ENCODE measurements at places on chromosomes 12 and 14.

GRCh38 chr14:102545461-102546265, 36.1 kb upstream of the ANKRD9 start:
- peak; percentile 65 for DNase-seq

GRCh38 chr12:54975875-54976274, 8.7 kb downstream of the TESPA1 start:
- DNase-seq, result no peak

- peak; percentile 59 for DNase-seq
These were observed 20.6 kb downstream of the SPX start for GRCh38 chr12:21546716-21547115.

GRCh38 chr12:94621662-94622359, 28.5 kb downstream of the TMCC3 start:
- DNase-seq, result peak; percentile 44

- no peak for DNase-seq
These were observed 42.7 kb downstream of the SUSD6 start for GRCh38 chr14:69654116-69654515.

GRCh38 chr12:90410962-90411361, 544.0 kb downstream of the CCER1 start:
- no peak for DNase-seq

DNA sequence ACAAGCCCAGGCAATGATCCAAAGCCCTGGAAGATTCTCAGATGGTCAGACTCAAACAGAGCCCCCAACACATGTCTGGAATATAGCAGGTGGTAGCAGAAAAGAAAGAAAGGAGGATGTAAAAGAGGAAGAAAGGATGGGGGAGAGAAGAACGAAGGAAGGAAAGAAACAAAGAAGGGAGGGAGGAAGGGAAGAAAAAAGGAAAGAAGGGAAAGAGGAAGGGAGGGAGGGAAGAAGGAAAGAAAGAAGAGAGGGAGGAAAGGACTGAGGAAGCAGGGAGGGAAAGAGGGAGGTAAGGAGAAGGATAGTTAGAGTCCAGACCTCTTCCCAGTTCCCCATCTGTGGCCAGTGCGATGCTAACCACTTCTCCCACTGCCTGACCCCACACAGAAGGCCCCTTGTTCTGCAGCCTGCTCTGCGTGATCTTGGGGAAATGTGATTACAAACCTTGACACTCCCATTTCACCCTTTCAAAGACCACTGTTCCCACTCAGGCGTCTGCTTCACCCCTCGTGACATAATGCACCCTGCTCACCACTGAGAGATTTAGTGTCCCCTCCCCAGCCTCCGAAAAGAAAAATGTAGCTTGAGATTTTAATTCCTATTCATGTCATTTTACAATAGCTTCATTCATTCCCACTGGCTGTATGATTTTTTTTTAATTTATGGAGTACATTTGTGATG, 357.9 kb downstream of the BCL11B start:
- no peak for DNase-seq

- DNase-seq, result no peak
These were observed 26.8 kb downstream of the LRIG3 start for GRCh38 chr12:58893495-58893894.

GRCh38 chr12:66025477-66025876, 105.1 kb downstream of the LLPH start:
- peak; percentile 59 for DNase-seq

- no peak for DNase-seq
These were observed 934.4 kb downstream of the FLRT2 start for GRCh38 chr14:86464341-86464740.

DNA sequence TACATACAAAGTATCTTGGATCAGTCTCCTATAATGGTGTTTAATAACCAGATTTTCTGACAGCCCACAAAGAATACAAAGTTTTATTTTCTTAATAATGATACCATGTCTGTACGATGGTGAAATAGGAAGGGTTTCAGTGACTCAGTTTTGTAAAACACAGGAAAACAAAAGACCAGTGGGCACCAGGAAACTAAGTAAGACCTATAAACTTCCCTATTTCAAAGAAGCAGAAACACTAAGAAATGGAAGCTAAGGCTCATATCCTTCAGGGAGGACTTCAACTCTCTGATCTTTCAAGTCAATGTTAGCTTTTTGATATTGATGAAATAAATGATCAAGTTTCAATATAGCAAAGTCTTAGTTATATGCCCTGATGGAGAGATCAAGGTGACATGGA, 196.0 kb downstream of the DUSP6 start:
- no peak for DNase-seq

- peak; percentile 81 for DNase-seq
These were observed 44.0 kb upstream of the SINHCAF start for GRCh38 chr12:31369712-31370521.

DNA sequence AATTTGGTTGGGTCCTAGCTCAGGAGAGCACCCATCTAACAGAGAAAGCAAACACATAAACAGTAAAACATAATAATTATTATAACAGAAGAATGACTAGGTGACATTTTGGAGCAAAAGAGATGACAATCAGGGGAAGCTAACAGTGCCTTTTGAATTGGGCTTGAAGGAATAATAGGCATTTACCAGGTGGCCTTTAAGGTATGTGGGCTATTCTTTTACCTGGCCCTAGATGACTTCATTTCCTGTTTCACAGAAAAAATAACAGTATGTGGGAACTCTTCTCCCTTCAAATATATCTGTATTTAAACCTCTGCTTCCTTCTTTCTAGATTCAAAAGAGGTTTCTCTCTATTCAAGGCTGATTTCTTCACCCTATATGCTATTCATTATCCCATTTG, 3.8 kb downstream of the IRAK4 start:
- no peak for DNase-seq

GRCh38 chr12:114668886-114669288, 15.1 kb downstream of the TBX3 start:
- DNase-seq, result no peak

DNA sequence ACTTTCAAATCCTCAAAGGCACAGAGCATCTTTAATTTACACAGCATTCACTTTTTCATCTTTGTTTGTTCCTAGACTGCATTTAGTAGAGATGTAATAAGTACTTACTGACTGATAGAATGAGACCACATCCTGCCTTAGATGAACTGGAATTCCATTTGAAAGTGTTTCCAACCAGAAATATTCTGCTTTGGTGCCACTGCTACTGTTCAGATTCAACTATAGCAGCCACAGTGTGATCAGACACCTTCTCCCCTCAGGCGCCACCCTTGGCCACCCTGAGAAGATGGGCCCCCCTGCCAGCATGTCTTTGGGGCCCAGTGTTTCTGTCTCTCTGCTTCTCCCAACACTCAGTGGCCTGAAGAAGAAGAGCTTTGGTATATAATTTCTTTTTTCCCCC, 449.1 kb downstream of the RAD51B start:
- DNase-seq, result peak; percentile 50

GRCh38 chr14:90295870-90296516, 35.7 kb downstream of the NRDE2 start:
- DNase-seq, result no peak

DNA sequence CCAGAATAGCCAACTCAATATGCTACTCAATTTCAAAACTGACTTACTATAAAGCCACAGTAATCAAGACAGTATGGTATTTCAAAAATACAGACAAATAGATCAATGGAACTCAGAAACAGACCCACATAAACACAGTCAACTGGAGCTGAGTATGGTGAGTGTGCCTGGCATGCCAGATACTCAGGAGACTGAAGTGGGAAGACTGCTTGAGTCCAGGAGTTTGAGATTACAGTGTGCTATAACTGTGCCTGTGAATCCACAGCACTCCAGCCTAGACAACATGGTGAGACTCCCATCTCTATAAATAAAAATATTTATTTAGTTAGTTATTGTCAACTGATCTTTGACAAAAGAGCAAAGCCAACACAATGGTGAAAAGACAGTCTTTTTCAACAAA, 81.8 kb downstream of the NUMB start:
- DNase-seq, result no peak

DNA sequence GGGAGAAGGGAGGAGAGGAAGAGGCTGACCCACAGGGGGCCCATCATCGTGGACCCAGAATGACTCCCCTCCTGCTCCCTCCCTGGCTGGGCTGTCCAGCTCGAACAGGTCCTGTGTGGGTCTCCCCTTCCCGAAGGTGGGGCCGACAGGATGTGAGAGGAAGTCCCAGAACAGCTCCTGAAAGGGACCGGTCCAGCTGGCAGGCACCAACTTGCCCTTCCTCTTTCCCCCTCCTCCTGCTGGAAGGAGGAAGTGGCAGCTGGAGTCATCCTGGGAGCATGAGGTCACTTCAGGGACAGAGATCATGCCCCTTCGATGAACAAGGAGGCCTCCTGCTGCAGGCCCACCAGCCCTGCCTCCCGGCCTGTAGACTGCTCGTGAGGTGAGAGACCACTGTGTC, 35.0 kb upstream of the BEGAIN start:
- DNase-seq, result no peak

DNA sequence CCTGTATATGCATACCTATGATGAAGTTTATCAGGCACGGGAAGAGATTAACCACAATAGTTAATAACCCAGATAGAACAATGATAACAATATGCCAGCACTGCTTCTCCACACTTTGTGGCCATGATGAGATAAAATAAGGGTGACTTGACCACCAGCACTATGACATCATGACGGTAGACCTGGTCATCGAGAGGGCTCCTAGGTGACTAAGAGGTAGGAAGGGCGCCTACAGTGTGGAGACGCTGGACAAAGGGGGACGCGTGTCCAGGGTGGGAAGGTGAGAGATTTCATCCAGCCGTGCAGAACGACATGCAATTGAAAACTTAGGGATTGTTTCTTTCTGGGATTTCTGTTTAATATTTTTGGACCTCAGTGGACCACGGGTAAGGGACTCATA, 221.8 kb upstream of the RTL1 start:
- DNase-seq, result no peak

DNA sequence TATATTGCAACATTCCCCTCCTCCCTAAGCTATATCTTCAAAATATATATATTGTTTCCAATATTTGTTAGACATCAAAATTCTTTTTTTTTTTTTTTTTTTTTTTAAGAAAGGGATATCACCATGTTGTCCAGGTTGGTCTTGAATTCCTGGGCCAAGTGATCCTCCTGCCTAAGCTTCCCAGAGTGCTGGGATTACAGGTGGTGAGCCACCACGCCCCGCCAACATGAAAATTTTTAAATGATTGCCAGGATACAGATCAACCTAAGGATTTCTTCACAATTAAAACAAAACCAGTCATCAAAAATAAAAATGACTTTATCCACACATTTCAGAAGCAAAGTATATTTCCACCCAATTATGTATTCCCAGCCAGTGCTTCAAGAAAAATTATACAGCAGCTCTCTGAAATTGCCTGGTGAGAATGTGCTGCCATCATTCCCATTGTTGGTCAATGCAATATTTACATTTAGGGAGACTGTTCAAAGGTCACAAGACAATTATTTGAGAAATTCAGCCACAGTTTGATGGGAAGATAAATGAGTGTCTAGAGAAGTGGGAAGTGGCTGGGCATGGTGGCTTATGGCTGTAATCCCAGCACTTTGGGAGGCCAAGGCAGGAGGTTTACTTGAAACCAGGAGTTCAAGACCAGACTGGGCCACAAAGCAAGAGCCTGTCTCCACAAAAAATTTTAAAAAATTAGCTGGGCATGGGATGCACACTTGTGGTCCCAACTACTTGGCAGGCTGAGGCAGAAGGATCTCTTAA, 141.7 kb upstream of the AMIGO2 start:
- DNase-seq, result no peak

- no peak for DNase-seq
These were observed 170.1 kb upstream of the AMIGO2 start for GRCh38 chr12:47249719-47250357.

DNA sequence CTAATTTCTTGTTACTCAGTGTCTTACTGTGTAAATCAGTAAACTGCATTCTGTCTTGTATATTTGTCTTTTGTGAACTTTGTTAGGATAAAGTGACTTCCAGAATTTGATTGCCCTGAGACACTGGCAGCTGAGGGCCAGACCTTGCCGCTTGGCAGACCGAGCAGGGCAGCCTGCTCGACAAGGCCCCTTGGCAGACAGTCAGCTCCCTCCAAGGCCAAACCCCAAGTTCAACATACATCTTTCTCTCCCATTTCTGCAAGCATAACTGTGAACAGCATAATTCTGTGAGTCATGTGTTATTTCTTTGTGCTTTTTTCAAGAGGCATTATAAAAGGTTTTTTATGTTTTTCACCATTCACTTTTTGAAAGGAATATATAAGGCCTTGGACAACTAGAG, 39.2 kb upstream of the BMAL2 start:
- no peak for DNase-seq

GRCh38 chr12:72472350-72472749, 200.2 kb downstream of the TRHDE start:
- DNase-seq, result no peak

DNA sequence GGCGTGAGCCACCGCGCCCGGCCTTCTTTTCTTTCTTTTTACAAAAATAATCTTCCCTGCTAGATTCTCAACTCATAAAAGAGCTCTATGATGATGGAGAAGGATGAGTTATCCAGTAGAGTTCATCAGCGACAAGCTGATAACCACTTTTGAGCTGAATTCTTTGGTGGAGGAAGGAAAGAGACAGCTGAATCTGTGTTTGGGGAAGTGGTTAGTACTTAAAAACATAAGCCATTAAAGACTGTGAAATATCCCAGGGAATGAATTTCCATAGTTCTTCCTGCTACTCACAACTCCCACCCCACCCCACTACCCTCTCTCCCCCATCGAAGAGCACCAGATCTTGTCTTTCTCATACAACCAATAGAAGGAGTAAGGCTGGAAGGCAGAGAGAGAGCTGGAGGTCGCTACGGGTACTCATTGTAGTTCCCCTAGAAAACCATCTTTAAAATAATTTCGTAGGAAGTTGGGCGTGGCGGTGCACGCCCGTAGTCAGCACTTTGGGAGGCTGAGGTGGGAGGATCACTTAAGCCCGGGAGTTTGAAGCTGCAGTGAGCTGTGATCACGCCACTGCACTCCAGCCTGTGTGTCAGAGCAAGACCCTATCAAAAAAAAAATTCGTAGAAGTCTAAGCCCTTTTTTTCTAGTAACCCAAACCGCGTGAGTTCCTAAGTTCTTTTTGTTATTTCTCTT, 647 bp upstream of the ESPL1 start:
- no peak for DNase-seq

DNA sequence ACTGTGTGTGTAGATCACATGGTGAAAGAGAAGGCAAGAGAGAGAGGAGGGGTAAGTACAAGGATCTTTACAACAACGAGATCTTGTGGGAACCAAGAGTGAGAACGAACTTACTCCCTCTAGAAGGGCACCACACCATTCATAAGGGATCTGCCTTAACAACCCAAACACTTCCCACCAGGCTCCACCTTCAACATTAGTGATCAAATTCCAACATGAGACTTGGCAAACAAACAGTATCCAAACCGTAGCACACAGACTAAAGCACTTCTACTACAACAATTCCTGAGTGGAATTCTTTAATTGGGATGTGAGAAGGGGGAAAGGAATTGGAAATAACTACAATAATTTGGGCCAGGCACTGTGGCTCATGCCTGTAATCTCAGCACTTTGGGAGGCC, 35.0 kb upstream of the ESR2 start:
- DNase-seq, result no peak

DNA sequence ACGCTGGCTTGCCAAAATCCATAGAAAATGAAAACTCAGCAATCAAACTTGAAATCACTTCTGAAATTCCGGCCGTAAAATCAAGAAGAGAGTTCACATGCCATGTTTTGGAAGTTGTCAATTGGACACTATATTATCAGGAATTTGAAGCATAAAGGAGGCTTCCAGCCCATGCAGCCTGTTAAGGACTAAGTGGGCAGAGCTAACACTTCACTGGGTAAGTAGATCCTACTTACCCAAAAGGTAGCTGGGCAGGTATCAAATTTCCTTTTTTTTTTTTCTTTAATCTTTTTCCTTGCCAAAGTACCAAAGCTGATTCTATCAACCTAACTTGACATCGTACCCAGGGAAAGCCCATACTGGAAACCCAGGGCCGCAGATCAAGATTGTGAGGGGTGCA, 71.5 kb upstream of the ARHGAP5 start:
- DNase-seq, result no peak
